GM12892 (cell line): ENCODE measurements at places on chromosomes 3 and 15.

DNA sequence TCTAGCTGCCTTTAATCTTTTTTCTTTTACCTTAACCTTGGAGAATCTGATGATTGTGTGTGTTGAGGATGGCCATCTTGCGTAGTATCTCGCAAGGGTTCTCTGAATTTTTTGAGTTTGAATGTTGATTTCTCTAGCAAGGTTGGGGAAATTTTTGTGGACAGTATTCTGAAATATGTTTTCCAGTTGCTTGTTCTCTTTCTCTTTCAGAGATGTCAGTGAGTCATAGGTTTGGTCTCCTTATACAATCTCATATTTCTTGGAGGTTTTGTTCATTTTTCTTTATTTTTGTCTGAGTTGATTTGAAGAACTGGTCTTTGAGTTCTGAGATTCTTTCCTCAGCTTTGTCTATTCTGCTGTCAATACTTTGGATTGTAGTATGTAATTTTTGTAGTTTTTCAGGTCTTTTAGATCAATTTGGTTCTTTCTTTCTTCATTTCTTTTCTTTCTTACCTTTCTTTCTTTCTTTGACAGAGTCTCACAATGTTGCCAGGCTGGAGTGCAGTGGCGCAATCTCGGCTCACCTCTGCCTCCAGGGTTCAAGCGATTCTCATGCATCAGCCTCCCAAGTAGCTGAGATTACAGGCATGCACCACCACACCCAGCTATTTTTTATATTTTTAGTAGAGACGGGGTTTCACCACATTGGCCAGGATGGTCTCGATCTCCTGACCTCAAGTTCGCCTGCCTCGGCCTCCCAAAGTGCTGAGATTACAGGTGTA, 366.4 kb upstream of the RASGRP1 start:
- no peak for DNase-seq

DNA sequence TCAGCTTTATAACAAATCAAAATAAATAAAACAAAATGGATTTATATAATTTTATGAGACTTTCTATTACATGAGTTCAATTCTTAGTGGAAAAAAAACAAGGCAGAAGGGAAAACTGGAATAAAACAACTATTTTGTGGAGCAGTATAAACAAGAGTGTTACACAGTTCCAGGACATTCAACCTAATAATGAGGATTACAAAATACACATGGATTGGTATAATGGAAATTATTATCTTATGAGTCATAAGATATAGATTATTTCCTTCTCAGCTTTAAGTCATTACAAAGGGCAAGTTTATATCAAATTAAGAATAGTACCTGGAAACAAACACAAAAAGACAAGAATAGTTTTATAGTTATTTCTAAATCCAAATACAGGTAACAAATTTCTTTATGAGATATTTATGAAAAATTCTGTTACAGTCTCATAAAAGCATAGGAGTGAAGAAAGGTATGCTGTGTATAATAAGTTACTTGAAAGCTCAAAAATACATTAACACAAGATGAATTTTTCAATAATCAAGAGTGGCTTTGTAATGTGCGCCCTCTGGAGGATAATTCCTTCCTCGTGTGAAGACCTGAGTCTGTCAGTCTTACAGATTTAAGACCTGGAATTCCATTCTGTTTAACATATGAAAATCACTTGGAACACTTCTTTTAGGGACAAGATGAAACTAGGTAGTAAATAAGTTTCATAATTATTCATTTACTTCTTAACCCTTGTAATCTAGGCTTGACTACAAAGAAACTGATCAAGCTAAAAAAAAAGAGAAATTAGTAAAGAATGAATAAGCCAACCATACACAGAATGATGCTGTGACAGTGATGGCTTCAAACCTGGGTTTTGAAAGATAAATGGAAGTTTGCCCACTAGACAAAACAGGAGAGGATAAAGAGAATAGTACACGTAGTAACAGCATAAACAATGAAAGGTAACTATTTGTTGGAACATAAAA, 9.5 kb downstream of the COPS2 start:
- no peak for DNase-seq

DNA sequence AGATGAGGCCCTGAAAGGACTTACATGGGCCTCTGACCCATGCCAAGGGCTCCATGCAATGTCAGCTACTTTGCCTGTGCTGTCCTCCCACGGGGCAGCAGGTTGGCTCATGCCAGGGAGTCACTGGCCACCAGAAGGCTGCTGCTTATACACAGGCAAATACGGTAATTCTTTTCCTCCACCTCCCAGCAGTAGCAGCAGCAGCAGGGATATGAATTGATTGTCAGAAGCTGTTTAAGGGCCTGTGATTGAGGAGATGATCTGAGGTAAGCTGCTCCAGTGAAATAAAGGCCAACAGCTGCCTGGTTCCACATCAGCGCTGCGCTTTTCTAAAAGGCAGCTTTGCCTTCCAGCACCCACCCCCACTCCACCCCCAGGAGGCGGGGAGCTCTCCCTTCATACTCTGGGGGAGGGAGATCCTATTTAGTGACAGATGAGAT, 250.5 kb downstream of the SHQ1 start:
- DNase-seq: no peak

DNA sequence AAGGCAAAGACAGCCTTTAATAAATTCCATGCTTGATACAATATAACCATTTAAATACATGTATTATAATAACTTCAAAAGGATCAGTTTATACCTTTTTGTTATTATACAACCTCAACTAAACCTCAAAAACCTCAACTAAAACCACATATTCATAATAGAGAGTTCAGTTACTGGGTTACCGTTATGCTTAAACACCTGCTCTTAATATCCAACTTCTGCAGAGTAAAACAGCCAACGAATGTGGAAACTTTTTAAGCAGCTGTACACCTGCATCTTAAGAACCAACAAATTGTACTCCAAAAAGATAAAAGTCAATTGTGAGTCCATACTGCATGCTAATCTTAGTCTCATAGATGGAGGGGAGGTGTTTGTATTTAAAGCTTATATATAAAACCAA, 53.5 kb downstream of the TFDP2 start:
- DNase-seq: no peak

- DNase-seq: no peak
These were observed 310.0 kb upstream of the UBE2E2 start for GRCh38 chr3:22893101-22893500.

GRCh38 chr3:38646062-38646461, 3.4 kb downstream of the SCN5A start:
- DNase-seq: no peak

DNA sequence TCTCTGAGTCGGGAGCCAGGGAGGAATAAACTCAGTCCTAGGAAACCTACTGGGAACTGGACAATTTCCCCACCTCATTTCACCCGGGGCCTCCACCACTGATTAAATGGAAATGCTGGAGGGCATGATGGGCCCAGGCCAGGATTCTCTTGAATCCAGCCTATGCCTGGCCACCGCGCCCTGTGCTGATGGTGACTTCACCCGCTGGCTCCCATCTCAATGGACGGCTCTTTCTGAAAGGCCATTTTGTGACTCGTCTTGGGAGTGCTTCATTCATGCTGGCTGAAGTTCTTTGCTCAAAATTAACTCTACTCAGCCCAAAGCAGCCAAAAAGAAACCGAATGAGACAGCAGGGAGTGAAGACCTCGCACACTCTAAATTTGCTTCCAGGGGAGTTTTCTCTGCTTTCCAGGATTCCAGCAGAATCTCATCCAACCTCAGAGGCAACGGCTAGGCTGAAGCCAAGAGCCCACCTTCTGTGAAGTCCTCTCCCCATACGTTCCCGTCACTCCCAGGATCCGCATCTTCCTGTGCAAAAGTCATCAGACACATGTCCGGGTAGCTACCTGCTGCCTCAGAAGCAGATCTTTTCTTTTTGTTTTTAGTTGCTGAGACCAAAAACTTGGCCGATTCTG, 266.0 kb upstream of the ICE2 start:
- DNase-seq: no peak
